ENCODE measurements at places on chromosomes 5 and 9.

GRCh38 chr9:15227491-15227890 is 79.5 kb downstream of the TTC39B start:
- no peak for DNase-seq

DNA sequence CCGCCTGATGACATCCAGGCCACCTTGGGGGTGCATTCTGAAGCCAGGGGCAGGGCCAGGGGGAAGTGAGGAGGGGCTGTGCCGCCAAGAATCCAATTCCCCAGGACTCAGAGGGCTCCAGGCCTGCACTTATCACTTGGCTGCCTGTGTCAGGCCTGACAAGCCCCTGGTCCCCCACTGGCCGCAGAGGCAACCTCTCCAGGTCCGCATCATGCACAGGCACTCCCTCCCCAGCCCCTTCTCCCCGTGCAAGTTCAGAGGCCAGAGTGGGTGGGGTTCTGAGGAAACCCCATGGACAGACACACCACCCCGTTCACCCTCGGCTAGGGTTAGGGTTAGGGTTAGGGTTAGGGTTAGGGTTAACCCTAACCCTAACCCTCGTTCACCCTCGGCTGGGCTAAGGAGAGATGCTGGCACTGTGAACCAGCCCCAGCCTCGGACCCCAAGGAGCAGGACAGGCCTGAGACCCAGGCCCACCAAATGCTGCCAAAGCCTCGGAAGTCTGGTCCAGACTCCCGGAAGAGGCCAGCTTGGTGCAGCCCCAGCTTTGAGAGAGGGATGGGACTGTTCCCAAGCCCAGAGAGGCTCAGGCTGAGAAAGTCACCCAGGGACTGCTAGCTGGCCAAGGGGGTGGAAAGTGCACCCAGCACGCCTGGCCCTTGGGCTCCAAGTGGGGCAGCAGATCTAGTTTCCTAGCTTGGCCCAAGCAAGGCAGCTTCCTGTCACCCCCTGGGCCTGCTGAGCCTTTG is 4.9 kb downstream of the LCN2 start:
- no peak for DNase-seq

GRCh38 chr9:134474055-134474370 is 147.8 kb downstream of the RXRA start:
- DNase-seq, result no peak

DNA sequence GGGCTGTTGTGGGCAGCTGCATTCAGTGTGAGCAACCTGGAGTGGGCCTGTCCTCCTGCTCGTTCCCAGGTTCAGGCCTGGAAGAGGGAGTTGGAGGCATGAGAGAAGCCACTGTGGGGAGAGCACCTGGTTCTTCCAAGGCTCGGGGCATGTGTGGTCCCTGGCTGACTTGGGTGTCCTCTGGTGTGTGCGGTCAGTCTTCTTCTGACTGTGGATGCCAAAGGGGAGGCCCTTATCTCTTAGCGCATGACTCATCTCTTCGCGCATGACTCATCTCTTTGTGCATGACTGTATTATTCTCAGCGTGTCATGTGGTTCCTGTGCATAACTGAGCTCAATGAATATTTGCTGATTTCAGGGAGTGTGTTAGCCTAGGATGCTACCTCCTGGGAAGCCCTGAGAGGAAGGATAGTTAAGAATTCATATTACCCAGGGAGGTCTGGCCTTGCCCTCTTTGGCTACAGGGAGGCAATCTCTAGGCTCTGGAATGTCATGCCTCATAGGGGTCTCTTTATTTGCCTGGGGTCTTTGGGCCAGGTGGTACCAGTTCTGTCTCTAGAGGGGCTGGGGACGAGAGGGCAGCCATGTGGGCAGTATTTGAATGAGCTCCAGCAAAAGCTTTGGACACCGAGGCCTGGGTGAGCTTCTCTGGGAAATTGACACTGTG is 188.7 kb downstream of the HSPA4 start:
- DNase-seq, result no peak

DNA sequence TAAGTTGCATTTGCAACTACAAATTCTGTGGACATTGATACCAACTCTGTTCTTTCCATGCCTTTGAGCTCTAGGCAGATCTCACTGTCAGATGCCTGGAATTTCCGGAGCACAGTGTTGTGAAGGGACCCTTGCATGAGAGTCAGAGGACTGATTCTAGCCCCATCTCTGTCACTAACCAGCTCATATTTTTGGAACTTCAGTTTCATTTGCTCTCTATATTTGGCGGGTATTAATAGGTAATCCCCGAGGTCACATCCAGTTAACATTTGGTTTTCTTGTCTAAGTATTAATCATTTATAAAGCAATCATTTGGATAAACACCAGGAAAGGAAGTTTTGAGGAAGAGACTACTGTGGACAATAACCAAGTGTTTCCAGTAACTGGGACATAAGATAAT is 115.7 kb downstream of the MAN2A1 start:
- DNase-seq, result no peak

DNA sequence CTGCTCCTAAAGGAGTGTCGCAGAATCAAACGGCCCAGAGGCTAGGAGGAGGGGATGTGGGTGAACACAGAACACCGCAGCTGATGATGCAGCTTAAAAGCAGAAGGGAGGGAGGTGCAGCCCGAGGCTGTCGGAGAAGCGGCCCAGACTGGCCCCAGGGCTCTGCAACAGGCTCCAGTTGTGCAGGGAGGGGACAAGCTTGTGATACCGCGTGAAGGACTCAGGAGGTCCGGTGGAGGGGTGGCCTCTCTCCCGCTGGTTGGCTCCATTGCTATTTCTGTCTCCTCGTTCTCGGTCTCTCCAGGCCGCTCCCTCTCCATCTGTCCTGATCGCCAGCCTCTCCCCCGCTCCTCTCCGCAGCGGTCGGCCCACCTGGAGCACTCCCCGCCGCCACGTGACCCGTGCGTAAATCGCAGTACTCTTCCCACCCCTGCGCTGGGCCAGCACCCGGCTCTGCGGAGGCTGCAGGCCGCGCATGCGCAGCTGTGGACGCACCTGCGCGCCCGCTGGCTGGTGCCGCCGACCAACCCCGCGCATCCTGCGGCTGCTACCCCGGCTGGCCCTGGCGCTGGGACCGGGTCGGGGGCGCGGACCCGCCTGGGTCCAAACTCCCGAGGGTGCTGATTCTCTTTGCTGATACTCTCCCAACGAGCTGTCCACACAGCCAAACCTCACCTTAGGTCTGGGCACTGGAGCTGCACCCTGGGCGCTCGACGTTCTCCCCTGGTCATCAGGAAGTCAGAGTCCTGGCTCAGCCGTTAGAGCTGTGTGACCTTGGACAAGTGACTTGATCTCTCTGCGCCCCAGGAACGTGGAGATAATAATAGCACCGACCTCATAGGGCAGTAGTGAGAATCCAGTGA is 3.7 kb upstream of the STXBP1 start:
- DNase-seq, result peak; percentile 62

GRCh38 chr9:7974335-7974960 is 174.9 kb upstream of the DMAC1 start:
- no peak for DNase-seq

- DNase-seq, result no peak
These were observed 12.7 kb downstream of the FAT2 start for GRCh38 chr5:151578326-151579025.

DNA sequence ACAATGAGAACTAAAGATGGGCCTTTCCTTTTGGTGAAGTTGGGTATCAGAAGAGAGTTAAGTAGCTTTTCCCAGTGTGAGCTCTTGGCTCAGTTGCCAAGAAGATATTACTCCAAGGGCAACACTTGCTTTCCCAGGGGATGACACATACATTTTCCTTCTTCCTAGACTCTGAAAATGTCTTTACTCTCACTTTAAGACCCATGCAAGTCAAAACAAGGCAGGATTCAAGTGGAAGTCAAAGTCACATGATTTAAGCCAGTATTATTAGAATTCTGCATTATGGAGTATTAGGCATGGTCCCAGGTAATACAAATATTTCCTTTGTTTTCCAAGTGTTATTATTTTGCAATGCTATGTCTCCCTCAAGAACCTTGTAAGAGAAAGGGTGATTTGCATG is 175.1 kb downstream of the PPP2R2B start:
- no peak for DNase-seq

- no peak for DNase-seq
These were observed 78.7 kb upstream of the TYRP1 start for GRCh38 chr9:12614488-12614887.

DNA sequence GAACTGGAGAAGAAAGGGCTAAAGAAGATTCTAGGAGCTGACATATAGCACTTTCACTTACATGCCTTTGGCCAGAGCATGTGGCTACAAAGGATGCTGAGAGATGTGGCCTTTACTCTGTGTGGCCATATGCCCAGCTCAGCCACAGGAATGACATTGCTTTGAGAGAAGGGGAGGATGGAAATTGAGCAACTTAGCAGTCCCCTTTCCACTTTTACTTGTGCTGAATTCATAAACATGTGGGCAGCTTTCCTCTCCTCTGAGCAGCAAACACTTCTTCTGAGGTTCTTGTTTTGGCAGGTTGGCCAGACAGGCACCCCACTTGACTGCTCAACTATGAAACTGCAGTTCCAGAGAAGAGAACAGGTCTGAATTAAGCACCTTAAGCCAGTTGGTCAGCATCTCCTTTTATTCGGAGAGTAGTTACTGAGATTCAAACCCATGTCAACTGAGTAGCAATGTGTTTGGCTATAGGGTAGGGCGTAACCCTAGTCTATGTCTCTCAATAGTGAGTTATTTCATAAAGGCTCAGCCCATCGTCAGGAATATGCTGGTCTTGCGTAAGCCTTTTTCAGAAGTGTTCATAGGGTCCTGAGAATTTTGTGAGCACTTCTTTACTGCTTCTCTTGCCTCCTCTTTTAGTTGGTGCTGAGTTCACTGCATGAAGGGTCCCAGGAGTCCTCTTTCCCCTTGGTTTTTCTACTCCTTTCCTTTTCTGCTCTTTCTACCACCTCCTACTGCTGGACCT is 134.5 kb downstream of the PALM2AKAP2 start:
- DNase-seq, result no peak

DNA sequence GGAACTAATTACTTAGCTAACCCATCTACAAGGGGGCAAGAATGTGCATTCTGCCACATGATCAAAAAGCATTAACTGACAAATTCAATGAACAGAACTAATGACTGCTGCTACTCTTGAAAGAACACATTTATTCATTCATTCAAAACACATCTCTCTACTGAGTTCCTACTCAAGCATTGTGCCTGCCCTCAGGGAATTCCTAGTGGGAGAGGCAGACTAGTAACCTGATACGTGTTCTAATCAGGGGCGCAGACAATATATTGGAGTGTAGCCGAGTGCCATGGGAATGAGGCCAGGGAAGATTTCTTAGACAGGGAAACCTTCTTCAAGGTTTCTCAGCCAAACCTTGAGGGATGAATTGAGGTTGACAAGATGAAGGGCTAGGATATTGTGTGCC is 56.7 kb upstream of the PAPPA start:
- DNase-seq, result no peak

GRCh38 chr5:11573140-11573992 is 330.9 kb downstream of the CTNND2 start:
- no peak for DNase-seq

GRCh38 chr5:157986431-157986990 is 127.6 kb upstream of the CLINT1 start:
- DNase-seq, result no peak

DNA sequence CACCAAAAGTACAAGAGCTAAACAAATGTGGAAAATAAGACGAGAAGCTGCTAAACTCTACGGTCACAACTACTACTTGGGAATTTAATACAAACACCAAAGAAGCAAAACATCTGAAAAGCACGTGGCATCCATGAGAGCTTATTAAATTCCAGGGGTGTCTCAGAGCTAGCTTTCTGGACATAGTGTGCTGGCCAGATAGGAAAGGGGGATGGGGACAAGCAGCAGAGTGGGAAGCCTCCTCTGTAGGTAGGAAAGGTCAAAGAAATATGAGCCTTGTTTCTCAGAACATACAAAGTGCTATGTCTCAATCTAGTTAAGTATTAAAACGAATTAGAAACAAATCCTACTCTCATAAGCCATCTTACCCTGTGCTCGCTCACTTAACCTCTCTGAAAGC is 51.3 kb upstream of the GOLPH3 start:
- no peak for DNase-seq

GRCh38 chr5:35881758-35882157 is 25.1 kb downstream of the IL7R start:
- DNase-seq, result no peak

- no peak for DNase-seq
These were observed 280.4 kb downstream of the MEF2C start for GRCh38 chr5:88602584-88602983.

- no peak for DNase-seq
These were observed 87.9 kb upstream of the FAM169A start for GRCh38 chr5:74953937-74954720.

- DNase-seq, result no peak
These were observed 35.8 kb downstream of the SLC36A1 start for GRCh38 chr5:151483176-151483575.

GRCh38 chr9:18437315-18438201 is 36.4 kb upstream of the ADAMTSL1 start:
- DNase-seq, result no peak

DNA sequence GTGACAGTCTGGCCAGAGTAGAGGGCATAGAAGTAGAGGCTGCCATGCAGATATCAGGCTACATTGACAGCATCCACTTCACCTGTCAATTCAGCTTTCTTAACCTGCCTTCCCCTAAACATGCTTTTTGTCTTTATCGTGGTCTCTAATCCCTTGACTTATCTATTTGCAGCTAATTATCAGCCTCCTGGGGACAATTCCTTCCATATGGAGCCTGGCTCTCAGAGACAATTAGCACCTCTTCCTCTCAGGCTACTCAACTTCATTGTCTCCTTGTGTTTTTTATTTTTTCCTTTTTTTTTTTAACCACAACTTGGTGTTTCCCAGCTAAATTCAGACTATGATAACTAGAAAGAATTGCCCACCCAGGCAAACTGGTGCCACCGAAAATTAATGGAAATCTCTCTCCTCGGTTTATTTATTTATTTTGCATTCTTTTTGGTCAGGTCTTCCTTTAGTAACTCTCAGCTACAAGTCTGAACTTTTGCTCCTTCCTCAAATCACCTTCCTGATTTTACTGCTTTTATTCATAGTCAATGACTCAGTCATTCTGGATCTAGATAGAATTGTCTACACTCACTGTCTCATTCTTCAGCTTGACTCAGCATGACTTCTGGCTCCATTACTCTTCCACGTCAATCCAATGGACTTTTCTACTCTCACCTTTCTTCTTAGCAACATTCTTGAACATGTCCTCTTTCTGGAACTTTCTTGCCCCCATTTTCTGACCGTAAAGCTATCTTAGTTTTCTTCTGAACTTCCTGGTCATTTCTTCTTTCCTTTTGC is 63.0 kb upstream of the BASP1 start:
- DNase-seq, result no peak

GRCh38 chr5:71471193-71471592 is 15.7 kb downstream of the BDP1 start:
- DNase-seq, result no peak

GRCh38 chr5:43543434-43543833 is 13.4 kb downstream of the PAIP1 start:
- DNase-seq, result no peak

GRCh38 chr9:133950192-133950591 is 41.9 kb downstream of the VAV2 start:
- no peak for DNase-seq

GRCh38 chr9:15104826-15105420 is 194.7 kb upstream of the FREM1 start:
- peak; percentile 2 for DNase-seq

GRCh38 chr5:173717959-173718358 is 101.5 kb upstream of the BOD1 start:
- no peak for DNase-seq

- no peak for DNase-seq
These were observed 105.3 kb downstream of the GCNT1 start for GRCh38 chr9:76564297-76564696.

- DNase-seq, result no peak
These were observed 376.9 kb downstream of the DTWD2 start for GRCh38 chr5:118611332-118611945.

Data from activated effector memory CD4-positive, alpha-beta T cell treated with Interleukin-2 at 50 U/mL for 16 hours (primary cell).